Central memory CD8-positive, alpha-beta T cell (primary cell): ENCODE measurements at places on chromosomes 4 and X.
A peak's percentile ranks its signal among the peaks of the same experiment; 100 is the strongest.

- DNase-seq, result no peak
These were observed 1852.2 kb upstream of the IGFBP7 start for GRCh38 chr4:58962424-58962823.

GRCh38 chr4:15963001-15963451 is at the start of gene FGFBP2:
FGFBP2 (minus strand) TSS chr4:15963175; CDS start chr4:15963129, 46 bp downstream.
- peak; percentile 71 for DNase-seq

GRCh38 chr4:6125103-6125651 is 75.2 kb downstream of the JAKMIP1 start:
- no peak for DNase-seq

DNA sequence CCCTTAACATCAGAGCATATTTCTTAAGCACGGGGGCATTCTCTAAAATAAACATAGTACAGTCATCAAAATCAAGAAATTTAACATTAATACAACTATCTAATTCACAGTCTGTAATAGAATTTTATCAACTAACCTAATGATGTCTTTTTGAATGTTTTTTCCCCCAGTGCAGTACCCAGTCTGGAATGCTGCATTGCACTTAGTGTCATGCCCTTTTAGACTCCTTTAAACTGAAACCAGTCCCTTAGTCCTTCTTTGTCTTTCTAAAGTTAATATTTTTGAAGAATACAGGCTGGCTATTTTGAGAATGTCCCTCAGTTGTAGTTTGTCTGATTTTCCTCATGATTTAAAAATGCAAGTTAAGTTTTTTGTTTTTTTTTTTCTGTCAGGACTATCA is 9.5 kb downstream of the ENPEP start:
- DNase-seq, result no peak

DNA sequence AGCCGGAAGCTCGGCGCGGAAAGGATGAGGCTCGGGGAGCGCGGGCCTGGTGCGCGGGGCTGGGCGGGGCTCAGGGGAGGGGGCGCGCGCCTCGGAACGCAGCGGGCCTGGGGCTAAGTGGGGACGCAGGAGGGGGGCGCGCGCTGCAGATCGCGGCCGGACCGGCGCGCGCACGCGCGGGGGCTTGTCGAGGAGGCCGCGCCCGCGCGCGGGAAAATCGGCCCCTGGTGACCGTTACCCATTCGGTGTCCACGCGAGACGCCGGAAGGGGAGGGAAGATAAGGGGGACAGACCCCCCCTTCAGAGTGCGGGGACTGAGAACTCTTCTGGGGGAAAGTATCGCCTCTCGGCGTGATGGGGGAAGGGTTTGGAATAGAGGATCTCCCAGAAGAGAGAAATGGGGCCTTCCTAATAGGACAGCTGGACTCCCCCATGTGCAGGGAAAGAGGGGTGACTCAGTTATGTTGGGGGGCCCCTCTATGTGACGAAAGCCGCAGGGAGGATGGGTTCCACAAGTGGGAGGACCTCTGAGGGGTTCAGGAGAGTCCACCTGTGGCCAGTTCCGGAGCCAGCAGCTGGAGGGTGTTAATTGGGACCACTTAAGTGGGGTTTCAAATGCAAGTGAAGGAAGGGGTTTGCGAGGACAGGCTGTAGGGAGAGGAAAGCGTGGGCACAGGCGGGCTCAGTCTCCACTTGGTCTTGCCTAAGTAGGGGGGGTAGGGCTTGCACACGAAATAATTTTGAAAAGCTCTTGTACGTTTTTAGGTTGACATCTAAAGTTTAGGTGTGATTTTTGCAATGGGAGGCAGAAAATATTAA is 584 bp downstream of the SUV39H1 start:
- no peak for DNase-seq

- DNase-seq, result no peak
These were observed 2.0 kb downstream of the C4orf51 start for GRCh38 chr4:145681956-145682355.

- DNase-seq, result no peak
These were observed 9.1 kb upstream of the PAGE1 start for GRCh38 chrX:49704691-49705404.

- no peak for DNase-seq
These were observed 109.9 kb upstream of the TBL1X start for GRCh38 chrX:9354918-9355317.

DNA sequence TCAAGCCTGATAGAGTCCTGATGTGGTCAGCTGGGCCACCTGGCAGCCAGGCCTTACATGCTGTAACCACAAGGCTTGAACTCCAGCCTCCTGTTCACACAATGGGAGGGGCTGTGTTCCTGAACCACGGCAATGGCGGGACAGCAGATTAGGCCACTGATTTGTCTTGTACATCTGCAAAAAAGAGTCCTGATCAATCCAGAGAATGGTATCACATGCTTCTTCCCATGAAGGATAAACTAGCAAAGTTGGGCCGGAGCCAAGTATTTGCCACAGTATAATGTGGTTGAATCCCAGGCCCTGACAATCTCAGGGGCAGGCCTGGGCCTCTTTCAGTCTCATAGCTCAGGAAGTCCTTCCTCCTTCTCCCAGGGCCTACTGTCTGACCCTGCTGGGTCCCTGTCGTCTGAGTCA is 2182.5 kb upstream of the AGA start:
- DNase-seq, result no peak

DNA sequence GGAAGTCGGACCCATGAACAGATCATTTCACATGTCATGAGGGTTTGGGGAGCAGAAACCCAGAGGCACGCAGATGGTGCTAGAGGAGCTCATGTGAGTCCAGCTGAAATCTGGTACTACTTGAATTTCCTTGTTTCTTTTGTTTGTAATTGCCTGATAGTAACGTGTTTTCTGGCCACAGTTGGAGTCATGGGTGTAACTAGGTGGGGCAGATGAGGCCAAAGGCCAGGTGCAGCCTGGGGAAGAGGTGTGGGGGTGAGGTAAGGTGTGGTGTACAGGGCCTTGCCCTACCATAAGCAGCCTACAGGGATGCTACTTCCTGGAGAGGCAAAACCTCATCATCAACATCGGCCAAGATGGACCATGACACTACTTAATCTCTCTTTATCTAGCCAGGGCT is 271.4 kb downstream of the PTTG2 start:
- DNase-seq, result no peak

GRCh38 chr4:76011700-76012387 is 4.5 kb upstream of the CXCL9 start:
- DNase-seq, result no peak

- DNase-seq, result peak; percentile 26
These were observed 8.8 kb downstream of the TMEM255A start for GRCh38 chrX:120302434-120302833.

GRCh38 chr4:84498203-84498934 is 723 bp downstream of the NKX6-1 start:
- DNase-seq, result no peak

GRCh38 chrX:39645178-39645895 is 452.4 kb downstream of the BCOR start:
- DNase-seq, result no peak

- no peak for DNase-seq
These were observed 48.7 kb downstream of the NOP14 start for GRCh38 chr4:2914256-2915126.

DNA sequence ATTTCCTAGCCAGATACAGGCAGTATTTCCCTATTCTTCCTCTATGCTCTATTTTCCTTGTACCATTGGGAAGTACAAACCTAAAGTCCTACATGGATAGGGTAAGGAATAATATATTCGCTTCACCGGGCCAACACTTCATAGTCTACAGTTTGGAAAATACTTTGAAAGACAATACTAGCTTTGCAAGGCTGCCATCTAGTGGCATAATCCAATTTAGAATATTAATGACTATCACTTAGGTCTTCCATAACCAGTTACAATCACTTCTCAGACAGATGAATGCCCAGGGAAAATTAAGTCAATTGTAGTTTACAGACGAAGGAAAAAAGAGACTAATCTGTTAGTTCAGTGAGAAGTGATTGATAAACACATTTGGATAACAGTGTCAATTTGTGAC is 141.0 kb upstream of the FAM47C start:
- no peak for DNase-seq

DNA sequence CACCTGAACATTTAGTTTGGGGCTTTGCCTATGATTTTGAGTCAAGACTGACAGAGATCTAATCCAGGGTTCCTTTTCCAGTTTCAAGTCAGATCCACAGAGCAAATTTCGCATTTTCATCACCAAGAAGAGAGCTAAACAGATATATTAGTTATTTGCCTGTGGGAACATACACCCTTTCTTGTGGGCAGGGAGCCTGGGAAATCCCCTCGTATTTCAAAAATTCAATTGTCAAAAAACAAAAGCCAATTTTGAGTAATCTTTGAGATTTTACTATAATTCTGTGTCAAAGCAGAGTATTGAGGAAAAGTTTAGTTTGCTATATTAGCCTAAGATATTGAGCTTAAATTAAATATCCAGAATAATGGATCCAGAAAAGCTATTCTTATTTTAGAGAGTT is 56.6 kb downstream of the AFM start:
- no peak for DNase-seq

GRCh38 chr4:184265546-184266351 is 48.1 kb upstream of the ENPP6 start:
- DNase-seq, result no peak

DNA sequence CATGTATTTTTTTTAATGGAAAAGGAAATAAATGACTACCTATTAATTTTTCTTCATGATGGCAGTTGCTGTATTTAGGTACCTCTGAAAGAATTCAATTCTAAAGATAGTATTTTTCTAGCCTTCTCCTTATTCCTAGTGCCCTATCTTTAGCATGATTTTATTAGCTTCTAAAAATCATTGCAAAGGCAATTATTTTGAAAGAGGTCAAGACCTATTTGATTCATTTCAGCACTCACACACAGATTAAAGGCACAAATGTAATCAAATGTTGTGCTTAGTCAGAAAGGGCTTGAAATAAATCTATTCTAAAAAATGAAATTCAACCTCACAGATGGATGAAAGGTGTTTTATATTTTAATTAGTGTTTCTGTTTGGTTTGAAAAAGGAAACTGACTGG is 74.8 kb upstream of the POF1B start:
- no peak for DNase-seq

DNA sequence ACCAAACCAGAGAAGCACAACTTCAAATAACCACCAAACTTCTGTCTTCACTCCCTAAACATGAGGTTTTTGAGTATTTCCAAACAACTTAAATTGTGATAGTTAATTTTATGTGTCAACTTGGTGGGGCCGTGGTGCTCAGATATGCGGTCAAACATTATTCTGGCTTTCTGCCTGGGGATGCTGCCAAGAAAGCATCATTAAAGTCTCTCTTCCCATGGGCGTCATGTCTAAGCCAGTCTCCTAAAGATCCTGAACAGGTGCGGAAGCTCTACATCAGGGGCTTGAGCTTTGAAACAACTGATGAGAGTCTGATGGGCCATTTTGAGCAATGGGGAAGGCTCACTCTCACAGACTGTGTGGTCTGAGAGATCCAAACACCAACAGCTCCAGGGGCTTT is 24.1 kb upstream of the SOD3 start:
- DNase-seq, result no peak

GRCh38 chr4:183828125-183828524 is 77.0 kb upstream of the STOX2 start:
- DNase-seq, result no peak

DNA sequence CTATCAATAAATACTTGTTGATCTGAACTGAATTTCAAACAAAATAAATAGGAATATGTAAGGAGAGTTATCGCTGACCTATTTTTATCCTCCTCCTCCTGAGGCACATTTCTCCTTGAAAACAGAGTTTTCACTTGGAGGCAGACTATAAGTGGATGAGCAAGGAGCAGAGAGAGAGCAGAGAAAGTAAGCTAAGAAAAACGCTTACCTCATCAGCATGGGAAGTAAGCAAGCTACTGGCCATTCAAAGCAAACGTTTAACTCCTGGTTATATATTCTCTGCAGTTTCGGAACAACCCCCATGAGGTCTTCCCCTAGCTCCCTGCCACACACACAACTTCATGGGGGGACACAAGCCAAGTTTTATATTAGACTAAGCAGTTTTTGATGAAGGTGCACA is 13.2 kb downstream of the ZDHHC9 start:
- no peak for DNase-seq

DNA sequence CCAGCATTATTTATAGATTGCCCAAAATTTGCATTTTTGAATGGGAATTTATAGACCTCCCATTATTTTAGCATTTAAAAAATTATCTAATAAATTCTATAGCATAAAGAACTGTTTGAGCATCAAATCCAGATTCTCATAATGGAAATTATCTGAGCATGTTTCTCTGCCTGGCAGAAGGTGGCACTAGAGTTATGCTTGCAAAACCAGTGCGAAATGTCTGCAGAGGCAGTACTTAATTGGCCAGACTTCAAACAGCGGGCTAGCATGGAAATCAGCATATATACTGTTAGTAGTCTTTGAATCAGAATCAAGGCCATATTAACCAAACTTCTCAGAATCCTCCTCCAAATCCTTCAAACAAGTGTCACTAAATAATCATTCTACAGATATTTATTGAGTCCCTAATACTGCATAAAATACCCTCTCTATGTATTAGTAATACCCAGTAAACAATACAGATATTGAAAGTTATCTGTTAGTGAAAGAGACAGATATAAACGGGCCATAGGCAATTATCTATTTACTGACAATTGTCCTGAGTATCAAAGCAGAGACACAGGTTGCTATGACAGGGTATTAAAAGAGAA is 78.7 kb upstream of the DCLK2 start:
- no peak for DNase-seq

GRCh38 chrX:137549073-137549472 is 16.9 kb upstream of the ZIC3 start:
- DNase-seq, result no peak

DNA sequence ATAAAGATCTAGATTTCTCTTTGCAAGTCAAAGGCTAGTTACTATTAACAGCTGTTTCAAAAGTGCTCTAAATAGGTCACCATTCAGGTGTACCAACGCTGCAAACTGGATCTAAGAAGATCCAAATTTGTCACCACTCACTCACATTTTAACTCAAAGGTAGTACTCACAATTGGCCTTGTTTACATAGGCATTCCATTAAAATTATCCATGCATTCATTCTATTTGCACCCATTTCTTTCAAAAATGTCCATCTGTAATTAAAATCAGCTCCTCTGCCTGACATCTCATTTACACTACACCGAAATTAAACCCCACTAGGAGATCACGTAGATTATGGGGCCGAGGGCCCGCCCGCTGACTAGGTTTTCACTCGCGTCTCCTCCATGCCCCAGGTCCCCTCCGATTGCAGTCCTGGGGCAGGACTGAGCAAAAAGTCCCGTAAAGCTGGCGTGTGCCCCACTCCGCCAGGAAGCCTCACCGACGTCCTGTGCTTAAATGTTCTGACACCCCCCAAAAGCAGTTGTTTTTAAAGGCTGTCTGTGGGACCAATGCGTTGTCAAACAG is 1.3 kb upstream of the ING2 start:
- no peak for DNase-seq

GRCh38 chrX:1442724-1443367 is 9.9 kb downstream of the ASMTL start:
- no peak for DNase-seq
